Stimulated activated CD8-positive, alpha-beta memory T cell treated with anti-CD3 and anti-CD28 coated beads, Interleukin-4, amount 100 ng/mL, for 4 hours (primary cell): ENCODE measurements at places on chromosomes 1 and 21.

- DNase-seq = no peak
Observed at GRCh38 chr1:82225421-82226185, 424.9 kb downstream of the ADGRL2 start.

DNA sequence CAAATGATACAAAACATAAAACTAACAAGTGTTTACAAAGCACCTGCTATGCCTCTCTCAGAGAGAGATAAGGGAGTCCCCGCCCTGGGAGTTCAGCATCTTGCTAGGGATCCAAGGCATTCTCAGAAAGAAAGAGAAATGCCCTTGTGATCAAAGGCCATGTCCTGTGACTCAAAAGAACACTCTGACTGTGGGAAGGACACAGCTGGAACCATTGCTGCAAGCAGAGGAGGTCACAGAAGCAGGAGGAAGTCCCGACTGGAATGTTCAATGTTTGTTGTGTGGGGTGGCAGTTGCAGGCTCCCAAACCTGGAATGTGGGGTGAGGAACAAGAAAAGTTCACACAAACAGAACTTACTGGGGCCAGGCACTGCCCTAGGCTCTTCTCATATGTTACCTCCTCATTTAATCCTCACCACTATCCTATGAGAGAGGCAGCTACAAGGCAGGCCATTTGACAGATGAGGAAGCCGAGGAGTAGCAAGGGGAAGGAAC lies 93.0 kb upstream of the GRIK3 start:
- DNase-seq = no peak

DNA sequence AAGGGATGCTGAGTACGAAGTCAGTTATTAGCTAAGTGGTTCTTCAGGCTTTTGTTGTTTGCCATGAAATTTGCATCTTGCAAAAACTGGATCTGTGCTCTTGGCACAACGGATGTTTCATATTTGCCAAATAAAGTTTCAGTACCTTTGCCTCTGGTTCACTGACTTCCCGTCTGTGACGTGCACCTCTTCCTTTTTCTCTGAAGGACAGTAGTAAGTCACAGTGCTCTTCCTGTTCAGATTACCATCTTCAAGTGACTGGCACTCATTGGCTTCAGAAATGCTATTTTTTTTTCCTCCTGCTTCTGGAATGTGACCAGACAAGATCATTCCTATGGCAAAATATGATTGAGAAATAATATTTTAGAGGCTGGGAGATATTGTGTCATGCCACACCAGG lies 75.9 kb upstream of the GREM2 start:
- no peak for DNase-seq

- DNase-seq = no peak
Observed at GRCh38 chr1:226408285-226409184, 642 bp upstream of the PARP1 start.

DNA sequence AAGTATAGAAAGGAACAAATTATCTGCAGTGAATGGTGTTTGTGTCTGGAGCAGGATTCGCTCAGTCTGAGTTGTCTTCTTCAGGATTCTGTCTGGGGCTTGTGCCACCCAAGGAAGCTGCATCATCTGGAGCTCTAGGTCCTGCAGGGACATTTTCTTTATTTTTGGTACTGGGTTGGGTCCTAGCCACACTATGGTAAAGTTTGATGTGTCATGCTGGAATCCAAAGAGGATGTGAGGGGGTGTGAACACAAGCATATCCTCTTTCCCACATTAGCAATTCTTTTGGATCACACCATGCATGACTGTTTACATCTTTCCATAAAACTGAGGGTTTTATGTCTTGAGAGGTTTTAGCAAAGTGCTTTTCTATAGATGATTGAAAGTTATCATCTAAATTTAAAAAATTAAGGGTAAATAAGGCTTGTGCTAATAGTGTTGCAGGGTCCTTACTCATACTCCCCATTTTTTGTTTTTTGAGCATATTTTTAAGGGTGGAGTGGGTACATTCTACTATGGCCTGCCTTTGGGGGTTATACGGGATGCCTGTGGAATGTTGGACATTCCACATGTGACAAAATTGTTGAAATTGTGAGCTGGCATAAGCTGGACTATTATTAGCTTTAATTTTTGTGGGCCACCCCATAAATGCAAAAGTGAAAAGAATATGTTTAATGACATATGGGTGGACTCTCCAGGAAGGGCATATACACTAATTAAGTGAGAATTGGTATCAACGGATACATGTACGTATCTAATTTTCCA lies 152.0 kb upstream of the HMCN1 start:
- no peak for DNase-seq

GRCh38 chr1:182229451-182229850 lies 162.1 kb downstream of the GLUL start:
- DNase-seq = no peak

- no peak for DNase-seq
Observed at GRCh38 chr1:196105901-196106300, 502.3 kb downstream of the KCNT2 start.

DNA sequence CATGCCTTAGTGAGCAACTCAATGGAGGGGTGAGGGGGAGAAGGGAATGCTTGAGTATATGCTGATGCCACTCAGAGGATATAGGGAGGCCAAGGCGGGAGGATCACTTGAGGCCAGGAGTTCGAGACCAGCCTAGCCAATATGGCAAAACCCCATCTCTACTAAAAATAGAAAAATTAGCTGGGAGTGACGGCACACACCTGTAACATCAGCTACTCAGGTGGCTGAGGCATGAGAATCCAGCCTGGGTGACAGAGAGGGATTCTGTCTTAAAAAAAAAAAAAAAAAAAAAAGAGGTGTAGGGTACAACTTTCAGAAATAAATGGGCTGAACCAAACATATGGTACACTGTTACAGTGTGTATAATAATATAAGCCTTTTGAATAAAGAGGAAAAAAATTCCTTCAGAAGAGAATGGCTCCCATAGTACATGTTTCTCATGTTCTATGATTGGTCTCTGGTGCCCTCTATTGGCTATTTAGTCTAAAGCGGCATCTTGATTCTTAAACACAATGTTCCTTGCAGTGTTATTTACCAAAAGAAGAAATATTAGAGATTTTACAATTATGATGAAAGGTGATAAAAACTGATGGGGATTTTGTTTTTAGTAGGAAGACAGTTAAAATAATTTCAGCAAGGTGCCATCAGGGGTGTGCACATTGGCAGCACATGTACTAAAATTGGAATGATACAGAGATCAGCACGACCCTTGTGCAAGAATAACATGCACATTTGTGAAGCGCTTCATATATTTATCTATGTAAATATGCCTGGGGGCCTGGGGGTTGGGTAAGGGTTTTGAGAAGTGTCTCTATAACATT lies 109.8 kb downstream of the PATJ start:
- no peak for DNase-seq

GRCh38 chr1:234656944-234657654 lies 47.1 kb upstream of the IRF2BP2 start:
- DNase-seq = no peak

DNA sequence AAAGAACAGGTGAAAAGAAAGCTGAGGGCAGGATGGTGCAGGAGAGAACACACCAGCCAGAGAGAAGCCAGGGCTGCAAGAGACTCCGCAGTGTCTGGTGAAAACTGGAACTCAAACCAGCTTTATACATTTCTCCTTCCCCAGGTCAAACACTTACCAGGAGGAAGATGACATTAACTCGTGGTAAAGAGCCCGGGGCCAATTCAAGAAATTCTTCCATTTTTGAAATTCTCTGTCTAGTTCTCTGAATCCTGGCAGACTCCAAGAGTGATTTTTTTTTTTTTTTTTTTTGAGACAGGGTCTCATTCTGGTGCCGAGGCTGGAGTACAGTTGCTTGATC lies 25.8 kb upstream of the SIPA1L2 start:
- DNase-seq = no peak

DNA sequence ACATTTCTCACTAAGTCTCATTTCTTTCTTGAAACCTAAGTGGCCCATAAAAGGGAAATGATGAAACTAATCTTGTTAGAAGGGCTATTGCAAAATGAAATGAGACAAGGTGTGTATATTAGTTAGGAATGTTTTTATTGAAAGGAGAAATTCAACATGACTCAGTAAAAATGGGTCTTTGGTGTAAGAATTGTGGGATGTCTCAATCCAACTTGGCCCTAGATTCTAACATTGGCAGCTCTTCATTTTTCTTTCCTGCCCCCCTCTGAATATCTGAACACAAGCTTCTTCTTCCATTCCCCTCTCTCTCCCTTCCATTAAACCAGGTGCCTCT lies 26.8 kb upstream of the TARBP1 start:
- DNase-seq = no peak

- DNase-seq = no peak
Observed at GRCh38 chr21:33024201-33025103, 1.3 kb upstream of the OLIG2 start.

DNA sequence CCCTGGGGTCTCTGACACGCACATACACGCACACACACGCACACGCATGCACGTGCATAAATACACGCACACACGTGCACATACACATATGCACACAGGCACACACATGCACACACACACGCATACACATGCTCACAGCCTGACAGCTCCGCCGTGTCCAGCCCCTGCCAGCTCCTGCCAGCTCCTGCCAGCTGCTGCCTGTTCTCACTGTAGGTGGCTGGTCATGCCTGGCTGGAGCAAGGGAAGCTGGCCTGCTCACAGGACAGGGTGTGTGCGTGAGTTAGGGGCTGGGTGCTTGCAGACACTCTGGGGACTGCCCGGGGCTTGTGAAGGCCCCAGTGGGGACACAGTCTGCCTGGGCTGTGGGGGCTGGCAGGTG lies 4.9 kb downstream of the PLCH2 start:
- no peak for DNase-seq
